Suppressor macrophage treated with lipopolysaccharide for 4 hours (primary cell): ENCODE measurements at places on chromosomes 1 and 21.
A peak's percentile ranks its signal among the peaks of the same experiment; 100 is the strongest.

GRCh38 chr1:203196371-203196770 lies 9.9 kb upstream of the CHI3L1 start:
- no peak for DNase-seq

DNA sequence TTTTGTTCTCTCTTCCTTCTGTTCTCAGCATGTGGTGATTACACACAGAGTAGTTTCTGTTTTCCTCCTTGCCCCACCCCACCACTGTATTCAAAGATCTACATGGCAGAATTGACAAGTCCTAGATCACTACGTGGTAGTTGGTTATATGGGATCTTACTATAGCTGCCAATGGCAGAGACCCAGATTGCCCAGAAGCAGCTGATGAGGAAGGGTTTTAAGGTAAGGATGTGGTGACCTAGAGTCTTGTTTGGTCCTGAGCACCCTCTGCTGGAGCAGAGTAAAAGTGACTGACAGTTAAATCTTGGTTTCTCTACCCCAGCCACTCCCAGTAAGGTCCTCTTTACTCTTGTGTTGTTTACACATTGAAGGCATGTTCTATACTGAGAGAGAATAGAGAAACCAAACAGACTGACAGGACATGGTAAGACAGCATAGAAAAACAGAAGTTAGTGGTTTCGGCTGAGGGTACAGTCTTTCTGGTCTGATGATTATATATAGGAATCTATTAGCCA lies 22.8 kb upstream of the STRIP1 start:
- DNase-seq: peak; percentile 81

DNA sequence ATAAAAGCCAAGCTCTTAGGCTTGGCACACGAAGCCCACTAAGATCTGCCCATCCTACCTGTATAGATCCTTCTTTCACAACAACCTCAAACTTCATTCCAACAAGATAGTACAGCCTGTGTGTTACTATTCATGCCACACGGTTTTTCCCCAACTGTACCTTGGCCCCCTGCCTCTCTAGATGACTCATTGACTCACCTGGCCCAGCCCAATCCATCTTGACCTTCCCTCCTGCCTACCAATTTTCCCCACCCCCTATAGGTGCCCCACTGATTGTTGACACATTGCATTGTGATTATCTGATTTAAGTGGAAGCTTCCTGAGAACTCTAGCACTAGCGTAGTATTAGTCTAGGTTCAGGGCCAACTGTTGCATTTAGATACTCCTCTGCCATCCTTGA lies 2.0 kb upstream of the CD101 start:
- no peak for DNase-seq

DNA sequence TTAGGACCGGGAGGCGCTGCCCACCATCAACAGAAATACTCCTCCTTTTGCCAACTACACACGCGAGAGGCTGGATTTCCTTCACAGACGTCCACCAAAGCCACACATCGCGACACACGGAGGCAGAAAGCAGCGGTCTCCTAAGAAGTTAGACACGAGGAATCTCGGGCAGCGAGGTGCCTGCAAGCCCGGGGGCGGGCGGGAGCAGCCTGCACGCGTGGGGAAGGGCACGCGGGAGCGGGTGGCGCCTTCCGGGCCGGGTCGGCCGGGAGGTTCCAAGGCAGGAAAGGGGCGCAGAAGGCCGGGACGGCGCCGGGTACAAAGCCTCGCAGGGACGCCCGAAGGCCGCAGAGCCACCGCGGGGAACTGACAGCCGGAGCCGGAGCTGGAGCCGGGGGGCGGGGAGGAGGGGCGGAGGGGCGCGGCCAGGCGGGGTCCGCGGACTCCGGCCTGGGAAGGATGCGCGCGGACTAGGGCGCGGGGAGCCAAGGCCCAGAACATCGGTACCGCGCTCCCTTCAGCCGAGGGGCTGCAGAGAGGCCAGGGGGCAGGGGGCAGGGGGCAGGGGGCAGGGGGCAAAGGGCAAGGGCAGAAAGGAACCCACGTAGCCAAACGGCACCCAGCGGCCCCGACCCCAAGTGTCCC lies 722 bp downstream of the NPHP4 start:
- DNase-seq: peak; percentile 21

DNA sequence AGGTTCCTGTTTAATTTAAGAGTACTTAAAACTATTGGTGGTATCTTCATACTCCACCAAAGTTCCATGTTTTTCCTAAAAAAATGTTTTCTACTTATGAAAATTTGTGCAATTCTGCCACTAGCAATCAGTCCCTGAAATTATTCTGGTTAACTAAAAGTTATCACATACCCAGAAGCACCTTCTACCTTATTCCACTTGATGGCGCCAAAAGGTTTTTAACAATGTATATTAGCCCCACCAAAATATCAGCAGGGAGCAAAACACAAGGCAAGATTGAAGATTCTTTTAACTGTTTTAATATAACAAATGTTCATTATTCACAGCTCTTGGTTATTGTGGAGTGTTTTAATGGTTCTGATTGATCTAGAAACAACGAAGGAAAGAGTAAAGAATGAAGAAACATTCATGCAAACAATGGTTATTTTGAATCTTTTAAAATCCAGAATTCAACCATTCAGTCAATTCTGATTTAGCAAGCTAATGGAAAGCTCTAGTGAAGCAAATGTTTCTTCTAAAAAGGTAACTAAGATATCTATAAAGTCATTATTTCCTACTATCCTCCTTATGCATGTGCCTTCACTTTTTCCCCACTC lies 67.2 kb downstream of the TTLL7 start:
- DNase-seq: peak; percentile 60

GRCh38 chr21:19878133-19878532 lies 1120.1 kb upstream of the NCAM2 start:
- no peak for DNase-seq

- no peak for DNase-seq
These were observed 15.9 kb upstream of the PPP2R5A start for GRCh38 chr1:212269306-212269705.

GRCh38 chr1:98048751-98049325 lies 128.0 kb upstream of the DPYD start:
- no peak for DNase-seq

DNA sequence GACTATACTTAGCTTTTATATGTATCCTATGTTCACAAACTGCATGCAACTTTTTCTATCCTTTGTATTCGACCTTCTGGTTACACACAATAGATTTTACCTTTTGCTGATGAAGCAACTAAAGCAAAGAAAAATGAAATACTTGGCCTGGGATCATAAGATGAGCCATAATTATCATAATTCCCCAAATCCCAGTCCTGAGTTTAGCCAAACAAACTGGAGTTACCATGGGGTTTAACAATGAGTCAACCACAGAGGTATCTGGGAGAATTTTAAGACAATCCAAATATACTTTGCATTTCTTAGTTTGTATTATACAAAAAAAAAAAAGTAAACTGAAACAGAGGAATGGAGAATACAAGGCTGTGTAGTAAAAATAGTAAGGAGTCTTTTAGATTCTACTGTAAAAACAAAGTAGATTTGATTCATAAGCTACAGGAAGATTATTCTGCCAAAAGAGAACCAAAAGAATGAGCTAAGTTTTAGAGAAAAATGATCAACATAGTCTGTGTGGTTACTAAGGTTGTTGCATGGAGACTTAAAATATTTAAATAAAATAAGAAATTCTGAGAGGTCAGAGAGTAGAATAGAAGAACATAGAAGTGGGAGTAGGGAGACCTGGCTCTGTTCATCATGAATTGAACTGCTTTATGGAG lies 60.4 kb upstream of the GORAB start:
- no peak for DNase-seq
